Hepatocyte (in vitro differentiated cells): ENCODE measurements at places on chromosomes 3 and 15.

GRCh38 chr3:111956995-111957734, 21.7 kb upstream of the ABHD10 start:
- DNase-seq, result no peak

DNA sequence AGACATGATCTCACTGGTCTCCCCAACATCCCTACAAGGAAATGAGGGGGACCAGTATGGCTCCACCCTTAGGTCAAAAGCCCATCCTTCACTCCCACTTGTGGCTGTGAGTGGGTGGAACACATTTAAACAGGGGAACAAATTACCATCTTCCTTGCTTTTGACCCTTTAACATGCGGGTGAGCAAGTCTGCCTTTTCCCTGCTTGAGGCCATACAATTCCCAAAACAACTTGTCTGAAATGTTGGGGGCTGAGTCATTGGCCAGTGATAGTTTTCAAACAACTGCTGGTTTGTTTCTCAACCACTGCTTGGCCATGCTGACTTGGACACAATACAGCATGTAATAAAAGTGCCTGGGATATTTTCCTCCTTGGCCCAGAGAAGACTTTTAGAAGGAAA, 39.6 kb downstream of the COL8A1 start:
- no peak for DNase-seq

- DNase-seq, result no peak
These were observed 38.7 kb downstream of the ARNT2 start for GRCh38 chr15:80442728-80443403.

GRCh38 chr3:188788621-188789081, 383.1 kb upstream of the TPRG1 start:
- no peak for DNase-seq

DNA sequence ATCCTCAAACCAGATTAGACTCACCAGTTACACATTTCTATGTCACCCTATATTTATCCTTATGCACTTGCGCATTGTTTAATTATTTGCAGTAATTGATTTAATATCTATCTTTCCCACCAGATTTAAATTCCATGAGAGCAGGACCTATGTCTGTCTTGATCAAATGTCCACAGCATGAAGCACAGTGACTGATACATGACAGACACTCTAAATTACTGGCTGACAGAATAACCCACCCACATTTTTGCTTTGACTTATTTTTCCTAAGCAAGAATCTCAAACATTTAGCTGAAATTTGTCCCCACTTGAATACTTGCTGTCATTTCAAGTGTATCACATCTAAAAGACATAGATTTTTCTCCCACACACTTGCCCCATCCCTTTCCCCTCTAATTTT, 7.5 kb downstream of the CD200R1 start:
- no peak for DNase-seq

GRCh38 chr3:31958701-31959152, 22.3 kb downstream of the OSBPL10 start:
- peak; percentile 50 for DNase-seq

DNA sequence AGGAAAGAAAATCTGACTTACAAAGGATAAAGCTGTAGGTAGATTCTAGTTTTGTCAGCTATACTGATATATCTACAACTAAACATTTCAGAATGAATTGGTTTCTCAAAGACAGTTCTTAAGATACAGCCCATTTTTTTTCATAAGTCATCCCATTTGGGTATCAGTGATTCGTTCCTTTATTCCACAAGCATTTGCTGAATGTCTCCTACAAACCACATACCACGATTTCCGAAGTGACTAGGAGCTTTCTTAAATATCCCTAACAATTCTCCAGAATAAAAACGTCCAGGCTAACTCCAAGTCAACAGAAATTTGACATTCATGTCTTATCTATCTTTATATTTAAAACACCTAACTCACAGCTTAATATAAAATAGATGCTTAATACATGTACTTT, 59.8 kb downstream of the TP53BP1 start:
- no peak for DNase-seq

- peak; percentile 76 for DNase-seq
These were observed at the start of gene MAP1A for GRCh38 chr15:43517354-43518196. TSS of gene MAP1A (plus strand) at chr15:43517608. CDS start at chr15:43521474, 3,866 bp downstream.

DNA sequence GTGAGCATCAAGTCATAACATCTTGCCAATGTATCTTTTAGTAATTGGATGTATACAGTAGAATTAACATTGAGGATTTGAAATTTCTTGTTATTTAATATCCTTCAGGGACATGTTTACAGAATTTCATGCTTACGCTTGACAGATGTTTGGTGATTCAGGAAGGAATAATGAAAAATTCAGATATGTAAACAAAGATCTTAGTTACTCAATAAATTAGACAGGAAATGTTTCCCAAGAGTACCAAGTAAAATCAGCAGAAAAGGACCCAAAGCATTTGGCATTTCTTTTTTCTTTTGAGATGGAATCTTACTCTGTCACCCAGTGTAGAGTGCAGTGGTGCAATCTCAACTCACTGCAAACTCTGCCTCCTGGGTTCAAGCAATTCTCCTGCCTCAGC, 4.7 kb upstream of the COL6A5 start:
- no peak for DNase-seq

GRCh38 chr3:107221856-107222255, 155.4 kb upstream of the CCDC54 start:
- DNase-seq, result no peak

DNA sequence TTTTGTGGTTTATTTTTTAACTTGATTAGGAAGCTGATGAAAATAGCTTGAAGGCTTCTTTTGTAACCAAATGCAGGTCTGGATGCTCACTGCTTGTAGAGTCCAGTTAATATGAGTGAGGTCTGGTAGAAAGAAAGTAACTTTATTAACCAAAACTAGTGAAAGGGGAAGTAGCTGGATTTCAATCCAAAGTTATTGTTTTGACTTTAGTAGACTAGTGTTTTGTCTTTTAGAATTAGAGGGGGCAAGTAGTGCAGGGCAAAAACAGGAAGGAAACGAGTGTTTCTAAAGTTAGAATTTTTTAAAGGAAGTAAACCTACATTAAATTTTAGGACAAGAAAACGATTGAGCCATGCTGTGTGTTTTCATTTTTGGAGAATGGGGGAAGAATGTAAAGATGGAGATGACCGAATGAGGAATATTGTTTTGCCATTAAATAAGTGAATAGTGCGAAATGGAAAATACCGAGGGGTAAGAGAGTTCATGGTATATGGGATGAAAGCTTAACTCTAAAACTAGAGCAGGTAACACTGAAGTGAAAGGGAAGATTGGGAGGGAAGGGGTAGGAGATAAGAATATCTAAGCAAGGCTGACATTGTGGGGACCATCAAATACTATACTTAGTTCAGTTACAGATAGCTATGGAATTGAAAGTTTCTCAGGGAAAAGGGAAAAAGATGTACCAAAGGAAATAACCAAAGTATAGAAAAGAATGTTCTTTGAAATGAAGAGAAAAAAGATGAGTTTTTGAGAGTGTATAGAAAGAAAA, 40.0 kb downstream of the USP3 start:
- no peak for DNase-seq

GRCh38 chr3:22908989-22909507, 294.1 kb upstream of the UBE2E2 start:
- no peak for DNase-seq

- peak; percentile 46 for DNase-seq
These were observed 263.8 kb downstream of the TBC1D5 start for GRCh38 chr3:17478673-17479072.

GRCh38 chr3:179404307-179404706, 47.0 kb downstream of the GNB4 start:
- DNase-seq, result no peak

DNA sequence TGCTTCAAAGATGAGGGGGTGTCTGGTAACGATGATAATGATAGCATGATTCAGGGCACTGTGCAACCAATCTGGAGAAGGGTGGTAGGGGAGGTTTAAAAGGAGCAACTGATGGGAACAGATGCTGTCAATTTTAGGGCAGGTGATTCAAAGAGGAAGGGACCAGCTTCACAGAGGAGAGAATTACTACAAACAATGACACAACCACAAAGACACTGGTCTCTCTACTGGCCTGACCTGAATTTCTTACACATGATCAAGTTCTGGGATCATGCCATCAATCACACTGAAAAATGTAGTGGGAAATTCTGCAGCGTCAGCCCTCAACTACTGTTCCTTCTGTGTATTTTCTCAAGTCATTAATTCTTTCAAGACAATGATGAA, 2.6 kb upstream of the CDV3 start:
- no peak for DNase-seq

DNA sequence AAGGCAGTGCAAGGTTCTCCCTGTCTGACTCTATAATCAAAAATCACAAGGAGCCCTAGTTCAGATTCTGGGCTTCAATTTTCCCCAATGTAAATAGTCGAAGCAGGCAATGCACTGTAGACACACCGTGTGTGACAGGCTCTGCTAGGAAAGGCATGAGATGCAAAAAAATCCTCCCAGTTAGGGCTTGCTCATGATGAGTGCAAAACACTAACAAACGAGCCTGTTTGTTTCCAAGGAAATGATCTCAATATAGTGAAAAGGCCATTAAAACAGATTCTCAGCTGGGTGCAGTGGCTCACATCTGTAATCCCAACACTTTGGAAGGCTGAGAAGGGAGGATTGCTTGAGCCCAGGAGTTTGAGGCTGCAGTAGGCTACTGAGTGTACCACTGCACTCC, 55.7 kb downstream of the UMPS start:
- no peak for DNase-seq

GRCh38 chr3:133274477-133274876, 125.4 kb upstream of the BFSP2 start:
- DNase-seq, result no peak

- peak; percentile 56 for DNase-seq
These were observed 927 bp downstream of the SMAD6 start for GRCh38 chr15:66702787-66703539.

DNA sequence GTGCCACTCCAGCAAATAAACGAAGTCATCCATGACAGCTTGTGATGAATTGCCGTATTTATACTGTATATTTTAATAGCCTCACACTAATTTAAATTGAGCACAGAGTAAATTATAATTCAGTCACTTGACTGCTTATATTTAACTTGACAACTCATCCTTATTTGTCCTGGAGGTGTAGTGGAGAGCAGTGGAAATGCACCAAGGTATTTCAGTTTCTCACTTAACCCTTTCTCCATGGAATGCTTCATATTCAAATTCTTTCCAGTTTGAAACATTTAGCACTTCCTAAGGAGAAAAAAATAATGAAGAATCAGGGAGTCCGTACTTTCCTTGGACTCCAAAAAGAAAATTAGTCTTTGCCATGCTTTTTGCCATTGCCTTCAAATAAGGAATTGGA, 99.0 kb downstream of the MAP2K5 start:
- DNase-seq, result no peak

DNA sequence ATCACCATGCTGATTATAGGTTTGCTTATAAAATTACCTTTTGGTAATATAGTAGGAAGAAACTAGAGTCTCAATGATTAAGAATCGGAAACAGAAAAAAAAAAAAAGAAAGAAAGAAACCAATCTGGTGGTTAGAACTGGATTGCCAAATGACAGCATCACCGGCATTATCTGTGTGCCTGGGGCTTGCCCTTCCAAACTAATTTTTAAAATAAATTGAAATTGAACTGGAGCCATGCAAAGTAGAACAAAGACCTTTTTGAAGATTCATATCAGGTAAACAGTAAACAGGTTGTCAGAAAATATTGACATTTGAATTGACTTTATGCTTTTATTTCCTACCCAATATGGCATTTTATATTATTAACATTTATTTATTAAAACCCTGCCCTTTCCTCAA, 11.2 kb upstream of the CPB1 start:
- no peak for DNase-seq

DNA sequence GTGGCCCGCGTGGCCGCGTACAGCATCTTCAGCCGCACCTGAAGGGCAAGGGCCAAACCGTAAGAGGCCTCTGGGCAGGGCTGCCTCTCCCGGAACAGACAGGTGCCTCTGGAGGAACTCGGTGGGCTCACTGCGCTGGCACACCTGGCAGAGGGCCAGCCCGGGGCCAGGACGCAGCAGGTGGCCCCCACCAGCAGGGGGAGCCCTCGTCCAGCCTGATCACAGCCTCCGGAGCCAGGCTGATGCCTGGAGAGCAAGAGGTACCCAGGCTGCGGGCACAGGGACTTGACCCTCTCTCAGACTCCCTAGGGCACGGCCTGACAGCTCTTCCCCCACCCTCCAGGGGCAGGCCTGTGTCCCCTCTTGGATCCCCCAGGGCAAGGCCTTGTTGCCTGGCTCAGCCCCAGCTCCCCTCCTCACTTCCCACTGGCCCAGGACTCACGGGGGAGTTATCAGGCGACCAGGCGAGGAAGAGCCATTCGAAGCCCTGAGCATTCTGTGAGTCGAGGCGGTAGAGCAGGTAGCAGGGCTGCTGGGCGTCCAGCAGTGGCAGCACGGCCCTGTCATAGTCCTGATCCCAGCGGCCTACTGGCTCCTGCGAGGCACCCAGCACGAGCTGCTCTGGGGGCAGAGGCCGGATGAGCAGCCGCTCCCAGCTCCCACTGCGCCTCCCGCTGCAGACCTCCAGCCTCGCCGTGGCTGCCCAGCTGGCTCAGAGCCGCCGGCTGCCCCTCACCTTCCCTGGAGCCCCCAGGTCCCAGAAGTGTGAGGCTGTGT, 6.2 kb upstream of the TLR9 start:
- peak; percentile 80 for DNase-seq

GRCh38 chr15:35490511-35490910, 55.5 kb downstream of the DPH6 start:
- DNase-seq, result no peak

- DNase-seq, result peak; percentile 42
These were observed 185.3 kb upstream of the FEZF2 start for GRCh38 chr3:62558549-62559112.

- DNase-seq, result no peak
These were observed 200.2 kb upstream of the LRRN1 start for GRCh38 chr3:3599016-3599415.

DNA sequence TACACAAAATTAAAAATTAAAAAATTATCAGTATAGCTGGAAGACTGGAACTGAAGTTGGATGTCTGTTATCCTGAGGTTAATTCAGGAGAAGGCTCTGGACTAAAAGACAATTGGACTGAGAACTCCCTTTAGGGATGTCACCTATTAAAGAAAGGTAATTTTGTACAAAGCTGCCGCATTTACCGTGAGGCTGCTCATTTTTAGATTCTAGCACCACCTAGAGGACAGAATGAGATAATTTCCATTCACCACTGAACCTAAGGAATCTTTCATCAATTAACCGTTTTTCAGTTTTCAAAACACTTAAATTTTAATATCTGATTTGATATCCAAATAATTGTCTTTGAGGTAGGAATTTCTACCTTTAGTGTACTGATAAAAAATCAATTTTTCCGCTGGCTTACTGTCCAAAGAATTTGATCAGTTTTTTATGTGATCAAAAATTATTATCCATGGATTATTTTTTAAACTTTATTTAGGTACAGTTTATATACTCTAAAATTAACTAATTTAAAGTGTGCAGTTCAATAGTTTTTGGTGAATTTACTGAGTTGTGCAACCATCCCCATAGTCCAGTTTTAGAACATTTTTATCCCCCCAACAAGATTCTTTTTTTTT, 106.7 kb upstream of the TNIK start:
- peak; percentile 66 for DNase-seq

- no peak for DNase-seq
These were observed 880.1 kb downstream of the CADM2 start for GRCh38 chr3:85838921-85839320.
